ENCODE measurements at places on chromosomes 12 and 14.

DNA sequence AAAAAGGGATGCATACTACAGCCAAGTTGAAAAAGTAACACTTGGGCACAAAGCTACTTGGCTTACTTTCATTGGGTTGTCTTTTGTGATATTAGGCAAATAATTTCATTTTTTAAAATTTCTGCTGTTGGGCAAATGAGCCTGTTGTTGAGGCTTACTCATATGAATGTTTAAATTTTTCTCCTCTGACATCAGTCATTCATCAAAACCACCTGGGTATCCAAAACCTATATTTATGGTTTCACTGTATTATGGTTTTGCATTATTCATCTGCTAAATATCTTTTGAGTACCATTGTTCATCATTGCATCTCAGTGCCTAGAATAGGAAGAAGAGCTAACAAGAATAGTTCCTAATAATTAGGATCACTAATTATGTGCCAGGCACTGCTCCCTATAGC is 28.1 kb downstream of the DYRK2 start:
- DNase-seq: no peak

GRCh38 chr12:100528471-100529127 is 44.9 kb upstream of the GAS2L3 start:
- DNase-seq: no peak

DNA sequence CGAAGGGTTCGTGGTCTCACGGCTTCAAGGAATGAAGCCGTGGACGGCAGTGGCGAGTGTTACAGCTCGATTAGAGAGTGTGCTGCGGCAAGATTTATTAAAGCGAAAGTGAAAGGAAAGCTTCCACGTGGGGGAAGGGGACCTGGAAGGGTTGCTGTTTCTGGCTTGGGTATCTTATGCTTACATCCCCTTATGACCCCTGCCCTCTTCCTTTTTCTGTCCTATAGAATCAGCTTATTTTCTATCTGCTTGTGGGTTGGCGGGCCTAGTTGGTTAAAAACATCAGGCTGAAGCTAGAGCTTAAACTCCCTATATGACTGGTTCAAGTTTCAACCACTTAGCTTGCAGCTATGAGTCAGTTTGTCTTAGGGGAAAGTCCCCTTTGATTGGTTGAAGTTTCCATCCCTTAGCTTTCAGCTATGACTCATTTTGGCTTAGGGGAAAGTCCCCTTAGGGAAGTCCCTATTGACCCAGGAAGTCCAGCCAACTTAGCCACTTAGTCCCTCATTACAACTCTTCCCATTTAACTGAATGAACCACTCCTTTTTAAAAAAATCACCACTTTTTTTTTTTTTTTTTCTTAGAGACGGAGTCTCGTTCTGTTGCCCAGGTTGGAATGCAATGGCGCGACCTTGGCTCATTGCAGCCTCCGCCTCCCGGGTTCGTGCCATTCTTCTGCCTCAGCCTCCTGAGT is 1494.7 kb upstream of the TMEM132C start:
- DNase-seq: peak; percentile 14

DNA sequence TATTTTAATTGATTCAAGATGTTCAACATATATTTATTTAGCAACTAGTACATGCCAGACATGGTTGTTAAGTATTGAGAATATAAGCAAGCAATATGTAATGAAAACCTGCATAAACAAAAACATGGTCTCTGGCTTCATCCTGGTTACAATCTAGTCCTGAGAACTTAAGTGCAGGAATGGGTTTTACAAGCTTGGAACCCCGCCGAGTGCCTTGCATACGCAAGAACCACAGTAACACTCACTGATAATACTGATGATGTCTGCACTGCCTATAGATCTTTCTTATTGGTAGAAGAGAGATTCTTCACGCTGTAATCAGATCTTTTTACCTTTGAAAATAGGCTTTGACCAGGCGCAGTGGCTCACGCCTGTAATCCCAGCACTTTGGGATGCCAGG is 22.9 kb upstream of the CALM1 start:
- no peak for DNase-seq

GRCh38 chr12:133226690-133227089 is 9.0 kb downstream of the ANHX start:
- DNase-seq: no peak

- no peak for DNase-seq
These were observed 87.7 kb downstream of the GLT1D1 start for GRCh38 chr12:128940974-128941373.

DNA sequence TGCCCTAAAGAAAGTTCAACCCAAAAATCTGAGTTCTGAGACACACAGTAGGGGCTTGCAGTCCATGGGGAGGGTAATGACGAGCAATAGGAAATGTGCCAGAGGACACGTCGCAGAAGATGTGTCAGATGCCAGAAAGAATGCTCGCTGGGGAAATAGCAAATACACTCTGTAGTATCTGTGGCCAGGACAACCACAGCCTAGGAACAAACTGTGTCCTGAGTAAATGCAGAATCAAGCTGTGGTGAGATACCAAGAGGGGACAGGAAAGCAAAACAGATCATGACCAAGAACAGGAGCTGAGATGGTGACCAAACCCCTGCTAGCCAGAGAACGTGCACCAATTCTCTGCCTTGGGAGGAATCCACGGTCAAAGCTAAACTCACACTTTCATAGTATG is 9.1 kb downstream of the CRACR2A start:
- DNase-seq: no peak

GRCh38 chr14:75370416-75371205 is 57.2 kb upstream of the JDP2 start:
- no peak for DNase-seq

- no peak for DNase-seq
These were observed 411.6 kb upstream of the CCDC196 start for GRCh38 chr14:66074537-66074936.

GRCh38 chr12:53591301-53592206 is 34.6 kb downstream of the ATF7 start:
- no peak for DNase-seq

DNA sequence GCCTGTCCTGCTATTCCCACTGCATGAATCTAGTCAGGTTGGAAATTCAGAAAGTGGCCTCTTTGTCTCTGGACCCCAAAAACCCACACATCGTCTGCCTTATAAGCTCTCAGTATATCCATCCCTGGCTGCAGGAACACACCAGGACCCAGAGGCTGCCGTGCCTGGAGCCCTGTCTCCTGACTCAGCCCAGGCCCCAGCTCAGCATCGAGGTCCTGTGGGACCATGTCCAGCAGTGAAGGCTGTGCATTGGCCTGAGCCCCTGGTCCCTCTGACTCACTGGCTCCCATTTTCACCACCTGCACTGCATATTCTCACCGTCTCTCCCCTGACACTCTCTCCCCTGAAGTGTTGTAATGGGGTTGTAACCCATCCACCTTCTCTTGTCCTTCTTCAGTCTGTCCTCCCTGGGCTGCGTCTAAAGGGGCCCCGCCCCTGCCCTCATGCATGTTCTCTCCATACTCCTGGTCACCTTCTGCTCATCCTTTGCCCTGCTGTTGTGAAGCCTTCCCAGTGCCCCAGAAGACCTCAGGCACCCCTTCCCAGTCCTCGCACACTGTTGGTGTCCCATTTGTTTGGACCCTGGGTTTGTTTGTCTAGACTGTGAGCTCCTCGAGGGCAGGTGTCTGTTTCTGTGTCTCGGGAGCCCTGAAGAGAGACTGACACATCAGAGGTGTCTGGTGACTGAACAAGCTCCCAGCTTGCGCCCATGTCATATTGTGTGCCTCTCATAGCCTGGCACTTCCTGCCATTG is 43.8 kb downstream of the EVL start:
- no peak for DNase-seq

GRCh38 chr12:10614056-10614370 is 604 bp upstream of the MAGOHB start:
- DNase-seq: no peak

DNA sequence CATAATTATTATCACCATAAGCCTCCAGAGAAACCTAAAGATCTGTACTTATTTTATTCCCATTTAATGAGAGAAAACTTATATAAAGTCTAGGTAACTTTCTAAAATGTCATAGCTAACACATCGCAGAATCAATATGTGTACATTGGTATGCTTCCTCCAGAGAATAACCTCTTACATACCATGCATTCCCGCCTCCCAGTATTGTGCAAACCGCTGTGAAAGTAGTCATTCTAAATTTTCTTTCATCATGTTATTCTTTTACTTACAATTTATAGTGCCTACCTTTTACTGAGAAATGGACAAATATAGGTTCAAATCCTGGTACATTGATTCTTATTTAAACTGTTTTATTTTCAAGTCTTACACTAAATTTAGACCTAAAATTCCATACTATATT is 463.4 kb downstream of the LRFN5 start:
- no peak for DNase-seq

DNA sequence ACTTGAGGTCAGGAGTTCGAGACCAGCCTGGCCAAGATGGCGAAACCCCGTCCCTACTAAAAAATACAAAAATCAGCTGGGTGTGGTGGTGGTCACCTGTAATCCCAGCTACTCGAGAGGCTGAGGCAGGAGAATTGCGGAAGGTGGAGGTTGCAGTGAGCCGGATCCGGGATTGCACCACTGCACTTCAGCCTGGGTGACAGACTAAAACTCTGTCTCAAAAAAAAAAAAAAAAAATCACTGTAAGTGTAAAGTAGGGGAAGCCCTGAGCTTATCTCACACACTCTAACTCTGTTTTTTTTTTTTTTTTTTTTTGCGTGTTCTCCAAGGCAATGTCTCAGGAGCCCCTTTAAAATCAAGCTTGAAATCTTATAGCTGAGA is 421 bp upstream of the RBMS2 start:
- DNase-seq: no peak

DNA sequence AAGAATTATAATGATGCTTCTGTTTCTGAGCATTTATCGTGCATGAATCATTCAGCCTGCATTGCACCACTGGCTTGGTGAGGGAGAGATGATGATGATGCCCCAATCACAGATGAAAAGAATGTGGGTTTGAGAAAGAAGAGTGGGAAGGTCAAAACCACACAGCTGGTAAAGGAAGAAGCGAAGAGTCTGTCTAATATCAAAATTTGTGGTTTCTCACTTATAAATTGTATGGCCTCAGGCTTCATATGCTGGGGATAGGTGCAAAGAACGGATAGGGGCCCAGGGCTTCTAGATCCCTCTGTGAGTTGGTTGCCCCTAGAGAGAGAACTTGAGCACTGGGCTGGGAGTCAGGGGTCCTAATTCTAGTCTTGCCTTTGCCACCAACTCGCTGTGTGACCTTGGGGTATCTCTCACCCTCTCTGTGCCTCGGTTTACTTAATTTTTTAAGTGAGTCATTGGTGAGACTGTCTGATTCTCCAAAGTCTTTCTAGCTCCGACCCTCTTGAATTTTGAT is 2.2 kb downstream of the OASL start:
- DNase-seq: no peak

- DNase-seq: no peak
These were observed 126.2 kb upstream of the SOX5 start for GRCh38 chr12:24075650-24076049.

DNA sequence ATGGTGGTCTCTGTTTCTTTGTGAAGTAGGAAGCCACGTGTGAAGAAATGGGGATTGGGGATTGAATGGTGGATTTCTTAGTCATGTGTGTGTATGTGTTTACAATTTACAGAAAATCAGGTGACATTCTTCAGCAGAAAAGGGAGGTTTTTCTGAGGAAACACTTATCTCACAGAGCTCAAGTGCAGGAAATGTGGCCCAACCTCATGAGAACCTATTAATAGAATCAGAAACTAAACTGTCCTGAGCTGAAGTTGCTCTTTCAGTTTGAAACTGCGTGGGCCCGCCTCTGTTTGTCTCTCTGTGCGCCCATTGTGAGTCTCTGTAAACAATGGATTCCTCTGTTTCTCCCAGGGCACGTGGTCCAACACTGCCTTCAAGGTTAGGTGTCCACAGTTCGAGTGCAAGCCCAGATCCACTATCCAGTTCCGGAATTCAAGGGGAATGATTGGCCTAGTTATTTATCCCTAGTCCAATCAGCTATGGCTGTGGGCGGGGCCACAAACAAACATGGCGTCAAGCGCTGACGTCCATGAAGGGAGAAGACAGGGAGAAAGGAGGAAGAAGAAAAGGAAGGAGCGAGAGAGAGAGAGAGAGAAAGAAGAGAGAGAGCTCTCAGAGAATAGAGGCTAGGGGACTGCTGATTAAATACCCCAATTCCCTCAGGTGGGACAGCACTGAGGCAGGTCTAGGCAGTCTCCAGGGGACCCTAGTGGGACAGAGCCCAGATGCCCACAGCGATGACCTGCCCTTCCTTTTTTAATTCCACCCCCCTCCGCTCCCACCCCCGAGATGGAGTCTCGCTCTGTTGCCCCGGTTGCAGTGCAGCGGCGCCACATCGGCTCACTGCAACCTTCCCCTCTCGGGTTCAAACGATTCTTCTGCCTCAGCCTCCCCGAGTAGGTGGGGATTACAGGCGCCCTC is 31.4 kb upstream of the C12orf76 start:
- peak; percentile 52 for DNase-seq

DNA sequence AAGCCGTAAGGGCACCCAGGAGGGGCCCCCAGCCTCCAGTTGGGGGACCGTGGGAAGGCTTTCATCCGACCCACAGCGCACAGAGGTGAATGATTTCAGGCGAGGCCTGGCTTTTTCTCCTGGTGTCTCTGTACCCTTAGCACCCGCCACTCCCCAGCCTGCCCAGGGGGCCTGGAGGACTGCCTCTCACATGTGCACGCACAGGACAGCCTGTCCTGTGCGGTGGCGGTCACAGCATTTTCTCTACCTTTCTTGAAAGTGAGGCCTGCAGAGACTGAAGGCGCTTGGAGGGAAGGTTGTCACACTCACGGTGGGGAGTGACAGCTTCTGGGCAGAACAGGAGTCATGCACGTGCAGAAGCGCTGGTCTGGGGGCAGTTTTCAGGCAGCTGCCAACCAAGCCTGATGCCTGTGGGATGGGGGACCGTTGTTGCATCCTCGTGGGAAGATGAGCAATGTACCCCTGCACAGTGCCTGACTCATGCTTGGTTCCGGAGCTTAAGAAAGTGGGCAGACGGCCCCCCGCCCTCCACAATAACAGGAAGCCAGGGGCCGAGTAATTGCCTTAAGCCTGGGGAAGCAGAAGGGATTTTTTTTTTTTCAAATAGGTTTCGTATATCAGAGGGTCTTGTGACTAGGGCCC is 148.1 kb downstream of the TSPAN9 start:
- DNase-seq: no peak

GRCh38 chr12:104381731-104382480 is 74.8 kb upstream of the CHST11 start:
- DNase-seq: peak; percentile 79

- DNase-seq: no peak
These were observed 37.1 kb downstream of the TMEM30B start for GRCh38 chr14:61244009-61244408.

DNA sequence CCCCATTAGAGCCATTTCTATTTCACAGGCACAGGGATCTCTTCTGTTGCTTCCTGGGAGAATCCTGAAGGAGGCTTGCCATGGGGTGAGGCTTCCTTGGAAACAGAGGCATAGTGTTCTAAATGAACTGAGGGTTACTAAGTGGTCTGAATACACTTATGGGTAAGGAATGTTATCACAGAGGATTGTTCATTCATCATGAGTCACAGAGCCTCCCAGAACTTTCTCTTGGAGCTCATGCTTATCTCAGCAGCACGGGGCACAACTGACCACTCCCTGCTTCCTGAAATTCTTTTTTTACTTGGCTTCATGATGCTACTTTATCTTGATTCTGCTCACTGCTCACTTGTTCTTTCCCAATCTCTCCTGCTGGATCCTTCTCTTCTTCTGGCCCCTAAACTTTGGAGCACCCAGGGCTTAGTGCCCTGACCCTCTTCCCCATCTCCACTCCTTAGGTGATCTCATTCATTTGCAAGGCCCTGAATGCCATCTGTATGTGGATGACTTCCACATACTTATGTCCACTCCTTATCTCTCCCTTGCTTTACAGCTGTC is 57.9 kb downstream of the ANO6 start:
- no peak for DNase-seq

GRCh38 chr12:113845900-113846674 is 120.0 kb downstream of the RBM19 start:
- DNase-seq: no peak

GRCh38 chr12:108694812-108695278 is 36.5 kb downstream of the CORO1C start:
- no peak for DNase-seq
